Cortex of kidney (tissue), 1 donor: ENCODE measurements at places on chromosomes 6 and 20.

DNA sequence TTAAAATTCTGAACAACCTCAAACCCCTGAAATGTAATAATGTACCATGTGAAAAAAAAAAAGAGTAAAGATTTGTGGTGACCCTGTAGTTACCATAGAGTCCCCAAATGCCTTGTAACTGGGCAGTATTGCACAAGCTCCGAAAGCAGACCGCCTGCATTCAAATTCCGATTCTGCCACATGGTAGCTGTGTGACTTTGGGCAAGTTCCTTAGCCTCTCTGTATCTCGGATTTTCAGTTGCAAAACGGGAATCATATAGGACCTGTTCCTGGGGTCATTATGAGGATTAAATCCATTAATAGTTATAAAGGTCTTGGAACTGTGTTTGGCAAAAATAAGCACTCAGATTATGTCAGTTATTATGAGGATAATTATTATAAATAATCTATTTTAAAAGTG, 43.6 kb downstream of the TSPYL4 start:
- DNase-seq: no peak

- DNase-seq: no peak
These were observed 80.9 kb upstream of the PHACTR2 start for GRCh38 chr6:143596866-143597265.

GRCh38 chr6:89416796-89417195, 4.7 kb upstream of the RRAGD start:
- DNase-seq: no peak

DNA sequence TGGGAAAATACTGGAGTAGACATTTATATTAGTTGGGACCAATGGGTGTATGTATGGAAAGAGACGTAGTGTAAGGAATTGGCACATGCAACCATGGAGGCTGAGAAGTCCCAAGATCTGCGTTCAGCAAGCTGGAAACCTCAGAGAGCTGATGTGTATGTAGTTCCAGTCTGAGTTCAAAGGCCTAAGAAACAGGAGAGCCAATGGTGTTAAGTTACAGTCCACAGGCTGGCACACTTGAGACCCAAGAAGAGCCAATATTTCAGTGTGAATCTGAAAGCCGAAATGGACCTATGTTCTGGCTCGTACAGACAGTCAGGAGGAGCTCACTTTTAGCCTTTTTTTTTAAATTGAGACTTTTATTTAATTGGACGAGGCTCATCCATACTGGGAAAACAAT, 244.2 kb downstream of the CDKAL1 start:
- no peak for DNase-seq

DNA sequence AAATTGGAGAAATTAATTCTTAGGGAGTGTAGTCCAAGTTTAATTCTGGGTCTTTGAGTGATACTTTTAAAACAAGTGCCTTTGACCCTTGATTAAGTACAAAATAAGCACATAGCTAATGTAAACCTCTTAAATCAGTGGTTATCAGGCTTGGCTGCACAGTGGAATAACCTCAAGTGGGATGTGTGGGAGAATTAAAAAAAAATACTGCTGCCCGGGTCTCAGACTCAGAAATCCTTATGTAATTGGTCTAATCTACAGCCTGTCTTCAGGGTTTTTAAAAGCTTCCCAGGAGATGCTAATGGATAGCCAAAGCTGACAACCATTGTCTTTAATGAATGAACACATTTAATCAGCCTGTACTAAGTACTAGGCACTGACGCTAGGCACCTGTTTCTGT, 28.5 kb upstream of the TMEM14A start:
- DNase-seq: no peak

DNA sequence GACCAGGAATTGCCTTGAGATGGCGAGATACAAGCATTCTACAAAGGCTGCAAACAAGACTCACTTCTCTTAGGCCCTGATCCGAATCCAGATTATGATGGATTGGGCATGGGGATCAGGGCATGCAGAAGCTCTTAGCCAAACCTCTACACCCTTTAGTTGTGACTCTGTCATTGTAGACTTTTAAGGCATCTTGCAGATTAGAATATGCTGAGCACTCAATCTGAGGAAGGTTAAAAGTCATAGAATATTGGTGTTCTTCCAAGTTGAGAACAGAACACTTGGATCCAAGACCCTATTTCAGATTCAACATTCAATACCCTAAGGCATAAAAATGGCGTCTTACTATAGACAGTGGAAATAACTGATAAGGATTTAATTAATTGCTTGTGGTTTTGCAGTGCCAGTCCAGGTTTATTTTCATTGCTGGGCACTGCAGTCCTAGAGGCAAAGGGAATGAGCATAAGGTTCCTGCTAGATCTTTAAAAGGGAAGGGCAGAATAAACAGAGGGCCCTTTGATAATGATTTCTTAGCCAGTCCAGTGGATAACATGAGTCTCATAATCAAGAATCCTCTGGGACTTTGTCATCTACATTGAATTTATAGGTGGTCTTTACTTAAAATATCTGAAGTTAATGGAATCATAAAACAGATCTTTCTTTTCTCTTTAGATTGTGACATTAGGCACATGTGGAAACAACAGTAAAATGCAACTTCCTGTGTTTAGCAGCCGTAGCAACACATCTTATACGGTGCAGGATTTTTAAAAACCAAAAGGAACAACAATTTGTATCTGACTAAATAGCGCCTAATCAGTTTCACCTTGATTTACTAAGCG, 17.6 kb downstream of the PHACTR2 start:
- no peak for DNase-seq

DNA sequence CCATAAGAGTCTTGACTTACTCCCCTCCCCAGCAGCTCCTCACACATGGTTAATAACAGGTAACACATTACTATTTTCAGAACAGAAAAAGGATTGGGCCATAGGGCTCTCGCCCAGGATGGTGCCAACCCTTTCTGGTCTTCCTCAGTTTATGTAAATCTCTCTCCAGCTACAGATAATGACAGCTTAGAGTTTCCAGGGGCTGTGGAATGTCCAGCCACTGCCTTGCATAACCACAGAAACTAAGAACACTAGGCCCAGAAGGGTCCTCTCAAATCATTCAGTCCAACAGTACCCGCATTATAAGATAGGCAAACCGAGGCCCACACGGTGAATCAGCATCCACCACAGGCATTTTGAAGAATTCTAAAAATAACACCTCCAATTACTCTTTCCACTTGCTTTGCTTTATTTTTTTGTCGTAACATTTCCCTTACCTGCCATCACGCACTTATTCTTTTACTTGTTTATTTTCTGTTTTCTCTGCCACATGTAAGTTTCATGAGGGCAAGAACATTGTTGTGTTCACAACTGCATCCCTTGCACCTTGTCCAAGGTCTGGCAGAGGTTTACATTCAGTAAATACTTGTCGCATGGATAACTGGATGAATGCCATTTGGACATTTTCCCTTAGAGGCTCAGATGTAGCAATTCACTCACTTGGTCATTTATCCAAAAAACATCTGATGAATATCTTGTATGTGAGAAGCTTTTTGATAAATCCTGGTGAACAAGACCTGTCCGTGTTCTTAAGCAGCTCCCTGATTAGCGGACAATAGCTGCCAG, 6.4 kb upstream of the SDC4 start:
- no peak for DNase-seq

DNA sequence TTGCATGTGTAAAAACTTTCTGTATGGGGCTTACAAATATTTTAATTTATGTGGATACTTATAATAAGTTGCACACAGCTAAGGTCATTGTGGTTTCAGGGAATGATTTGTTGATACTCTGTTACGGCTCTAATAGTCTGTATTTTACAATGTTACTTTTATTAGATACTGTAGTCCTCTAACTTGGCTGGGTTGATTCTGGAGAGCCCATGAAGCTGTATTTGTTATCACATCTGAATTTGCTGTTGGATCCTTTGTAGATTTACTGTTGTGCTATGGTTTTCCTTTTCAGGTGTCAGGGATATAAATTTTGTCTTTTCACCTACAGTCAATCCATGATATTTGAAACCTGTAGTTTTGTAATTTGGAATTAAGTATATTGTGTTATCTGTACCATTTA, 161.0 kb downstream of the ARID1B start:
- no peak for DNase-seq

GRCh38 chr6:89637960-89638319, 607 bp downstream of the LYRM2 start:
- no peak for DNase-seq

DNA sequence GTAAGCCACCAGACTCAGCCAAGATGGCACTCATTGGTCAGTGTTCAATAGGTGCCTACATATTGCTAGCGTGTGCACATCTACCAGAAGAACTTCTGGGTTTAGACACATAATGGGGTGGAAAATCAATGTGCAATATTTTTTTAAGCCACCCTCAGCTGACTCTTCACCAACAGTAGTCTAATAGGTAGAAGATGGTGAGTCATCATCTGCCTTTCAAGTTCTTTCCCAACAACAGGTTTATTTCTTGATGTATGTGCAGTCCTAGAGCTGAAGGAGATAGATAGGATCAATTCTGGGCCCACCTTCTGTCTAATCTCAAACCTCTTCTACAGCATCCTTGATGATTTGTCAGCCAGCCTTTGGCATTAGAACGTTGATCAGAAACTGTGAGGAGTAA, 41.3 kb downstream of the IRAK1BP1 start:
- no peak for DNase-seq

DNA sequence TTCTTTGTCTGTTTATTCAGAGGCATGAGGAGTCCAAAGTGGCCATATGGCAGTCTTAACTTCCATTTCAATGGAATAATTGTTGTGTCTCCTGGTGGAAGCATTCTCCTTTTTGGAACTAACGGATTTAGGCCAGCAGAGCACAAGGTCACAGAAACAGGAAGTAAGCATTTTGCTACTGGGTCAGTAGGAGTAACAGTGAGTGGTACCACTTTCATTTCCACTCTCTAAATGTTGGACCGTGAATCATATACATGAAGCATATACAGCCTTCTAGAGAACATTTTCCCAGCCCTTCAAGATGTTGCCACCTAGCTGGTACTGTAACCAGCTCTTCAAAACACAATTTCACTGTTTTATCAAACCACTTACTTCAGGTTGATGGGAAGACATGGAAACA, 182.8 kb downstream of the EYS start:
- DNase-seq: no peak

GRCh38 chr6:6736791-6737654, 148.5 kb downstream of the LY86 start:
- DNase-seq: no peak

DNA sequence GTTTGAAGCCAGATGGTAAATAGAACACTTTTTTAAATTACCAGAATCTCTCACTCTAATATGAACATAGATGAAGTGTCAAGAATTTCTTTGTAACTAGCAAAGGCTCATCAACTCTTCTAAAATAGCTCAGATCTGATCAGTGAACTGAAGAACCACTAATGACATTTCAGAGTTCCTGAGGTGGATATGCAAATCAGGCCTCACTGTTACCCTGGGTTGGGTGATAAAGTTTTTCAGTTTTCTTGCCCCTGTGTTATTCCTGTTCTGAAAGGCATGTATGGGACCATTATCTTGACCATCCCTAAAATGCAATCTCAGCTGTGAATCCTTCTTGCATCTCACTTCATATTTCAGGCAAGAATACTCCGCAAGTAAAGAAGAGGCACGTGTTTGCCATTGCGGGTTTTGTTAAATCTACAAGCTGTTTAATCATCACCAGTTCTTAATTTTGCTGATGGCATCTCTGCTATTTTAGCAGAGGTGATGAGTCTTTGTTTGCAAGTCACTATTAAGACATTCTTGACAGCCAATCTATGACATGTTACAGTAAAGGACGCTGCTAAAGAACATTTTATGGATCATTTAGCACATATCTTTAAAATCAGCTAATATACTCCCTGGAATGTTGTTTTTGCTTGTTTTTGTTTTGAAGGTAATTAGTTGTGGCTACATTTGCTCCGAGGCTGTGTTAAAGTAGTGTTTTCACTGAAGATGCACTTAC, 47.9 kb downstream of the KHDC1L start:
- no peak for DNase-seq

- DNase-seq: no peak
These were observed 35.6 kb upstream of the DTNBP1 start for GRCh38 chr6:15698471-15698870.

GRCh38 chr20:9889270-9889981, 50.5 kb upstream of the PAK5 start:
- no peak for DNase-seq

DNA sequence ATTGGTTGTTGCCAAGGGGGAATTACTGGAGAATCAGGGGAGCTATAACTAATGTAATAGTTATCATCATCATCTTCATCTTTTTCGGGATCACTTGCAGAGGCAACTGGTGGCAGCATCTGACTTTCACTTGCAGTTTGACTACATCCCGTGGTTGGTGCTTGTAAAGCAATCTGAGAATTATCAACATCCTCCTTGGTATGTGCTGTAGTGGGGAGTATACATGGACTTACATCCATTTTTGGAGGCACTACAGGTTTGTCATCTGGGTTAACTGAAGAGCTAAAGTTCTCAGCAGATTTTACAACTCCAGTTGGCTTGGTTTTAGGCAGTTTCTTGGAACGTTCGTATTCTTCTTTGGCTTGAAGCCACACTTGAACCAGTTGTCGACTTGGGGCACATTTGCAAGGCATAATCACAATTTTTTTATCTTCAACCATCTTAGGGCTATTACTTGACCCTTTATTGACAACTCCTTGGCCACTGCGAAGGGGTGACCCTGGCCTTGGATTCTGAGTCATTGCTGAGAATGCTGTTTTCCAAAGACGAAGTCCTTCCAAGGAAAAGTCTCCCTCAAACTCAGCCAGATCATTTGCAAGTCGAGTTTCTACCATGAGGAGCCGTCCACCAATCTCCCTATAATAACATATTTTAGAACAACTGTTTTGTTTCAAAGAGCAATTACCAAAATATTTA, 115.5 kb downstream of the REV3L start:
- no peak for DNase-seq

DNA sequence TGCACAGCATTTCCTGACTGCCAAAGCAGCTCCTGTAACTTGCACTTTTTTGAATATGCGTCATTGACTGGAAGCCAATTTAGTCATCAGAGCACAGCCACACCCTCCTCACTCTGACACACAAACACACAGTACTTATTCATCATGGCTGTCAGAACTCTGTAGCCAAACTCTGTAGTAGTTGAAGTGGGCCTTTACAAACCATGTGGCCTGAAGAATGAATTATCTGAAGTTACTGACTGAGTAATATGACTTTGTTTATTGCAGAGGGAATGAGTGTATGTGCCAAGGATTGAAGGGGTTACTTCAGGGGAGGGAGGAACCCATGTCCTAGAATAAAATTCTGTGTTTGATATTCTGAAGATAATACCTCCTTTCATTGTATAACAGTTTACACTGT, 102.7 kb downstream of the FIG4 start:
- no peak for DNase-seq

- no peak for DNase-seq
These were observed 41.7 kb downstream of the GFOD1 start for GRCh38 chr6:13445744-13446115.

DNA sequence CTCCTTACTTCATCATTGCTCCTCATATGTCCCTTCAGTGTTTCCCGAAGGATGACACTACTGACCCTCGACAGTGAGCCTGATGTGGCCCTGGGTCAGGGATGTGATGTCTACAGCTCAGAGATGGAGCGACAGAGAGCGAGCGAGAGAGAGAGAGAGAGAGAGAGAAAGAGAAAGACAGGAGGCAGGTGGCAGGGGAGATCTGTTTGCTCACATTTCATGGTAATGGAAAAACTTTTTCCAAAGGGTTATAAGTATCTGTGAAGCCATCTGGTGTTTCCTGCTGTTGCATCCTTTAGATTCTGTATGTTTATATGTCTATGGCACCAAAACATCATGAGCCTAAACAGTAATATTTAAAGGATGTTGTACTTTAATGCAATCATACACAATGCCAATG, 77.2 kb downstream of the PPP1R3G start:
- DNase-seq: no peak
